ENCODE measurements at places on chromosomes 1 and 21. TPM values are rescaled to one million over a fixed set of nuclear protein-coding genes. Genes with fewer than 3 reads are reported as not detected.

CD58 gene
- total RNA-seq, result 15.4 TPM

- H3K4me3 ChIP-seq, result peak overlapping the region; percentile 99
- no peaks in the 10 kb centered on the region for H3K27me3 ChIP-seq
- DNase-seq, result peak; percentile 86
- H3K4me1 ChIP-seq, result peaks cover 29% of the 10 kb centered on the region
- H3K27ac ChIP-seq, result peak overlapping the region; percentile 13
- H3K36me3 ChIP-seq, result peaks cover 2% of the 10 kb centered on the region
Observed at GRCh38 chr1:93846206-93846991, 32.6 kb downstream of the DNTTIP2 start.

DNA sequence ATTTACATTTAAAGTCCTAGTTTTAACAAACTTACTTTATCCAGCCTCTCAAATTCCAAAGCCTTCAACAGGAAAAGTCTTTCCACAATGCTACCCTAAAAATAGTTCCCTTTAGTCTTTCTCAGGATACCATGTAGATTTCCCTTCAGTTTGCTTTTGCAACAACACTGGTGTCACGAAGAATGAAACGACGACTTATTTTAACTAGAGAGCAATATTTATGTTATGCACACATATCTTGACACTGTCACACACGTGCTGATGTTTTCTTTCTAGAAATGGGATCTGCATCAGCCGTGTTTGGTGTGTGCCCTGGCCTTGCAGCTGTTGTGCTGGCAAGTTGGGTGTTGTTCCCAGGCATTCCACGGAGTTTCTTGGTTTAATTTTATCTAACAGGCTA lies 75.5 kb downstream of the SIPA1L2 start:
- no peak for DNase-seq
- H3K4me3 ChIP-seq, result no peak overlapping the region
- H3K27ac ChIP-seq, result no peak overlapping the region

F13B gene
- not detected for total RNA-seq

GJB3 gene
- not detected for total RNA-seq

DNA sequence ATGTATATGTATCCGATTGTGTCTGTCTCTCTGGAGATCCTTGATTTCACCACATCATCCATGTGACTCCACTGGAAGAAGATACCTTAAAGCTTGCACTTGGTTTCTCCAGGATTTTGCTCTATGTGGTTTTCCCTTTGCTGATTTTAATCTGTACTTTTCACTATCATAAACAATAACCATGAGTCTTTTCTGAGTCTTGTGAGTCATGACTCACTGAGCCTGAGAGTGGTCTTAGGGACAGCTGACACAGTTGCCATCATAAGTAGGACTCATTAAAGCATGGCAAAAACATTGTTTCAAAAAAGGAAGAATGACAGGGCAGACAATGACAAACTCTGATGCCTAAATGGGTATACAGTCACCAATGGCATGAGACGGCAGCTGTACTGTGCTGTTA lies 226.2 kb downstream of the AKT3 start:
- no peak overlapping the region for H3K27ac ChIP-seq
- H3K36me3 ChIP-seq, result peaks cover 34% of the 10 kb centered on the region
- no peak for DNase-seq
- no peaks in the 10 kb centered on the region for H3K27me3 ChIP-seq
- H3K4me1 ChIP-seq, result peaks cover 15% of the 10 kb centered on the region
- no peak overlapping the region for H3K4me3 ChIP-seq

GRCh38 chr1:3772027-3772714 lies 378 bp upstream of the SMIM1 start:
- peaks cover 10% of the 10 kb centered on the region for H3K4me1 ChIP-seq
- DNase-seq, result peak; percentile 94
- no peaks in the 10 kb centered on the region for H3K27me3 ChIP-seq

DNA sequence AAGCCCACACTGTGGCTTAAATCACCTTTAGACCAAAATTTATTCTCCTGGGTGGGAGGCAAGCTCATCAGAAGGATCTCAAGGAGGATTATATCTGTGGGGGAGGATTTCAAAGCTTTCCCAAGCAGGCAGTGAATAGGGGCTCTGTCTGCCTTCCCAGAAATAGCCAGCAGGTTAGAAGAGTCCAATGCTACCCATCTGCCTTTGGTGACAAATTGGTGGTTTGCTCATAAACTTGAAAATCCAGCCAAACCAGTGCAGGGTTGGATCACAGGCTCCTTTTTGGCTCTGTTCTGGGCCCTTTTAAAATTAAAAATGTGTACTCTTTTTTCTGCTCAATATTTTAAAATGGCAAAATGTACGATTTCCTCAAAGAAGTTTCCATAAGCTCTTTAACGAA lies 118.9 kb upstream of the ZC3H11B start:
- no peaks in the 10 kb centered on the region for H3K4me1 ChIP-seq
- no peak overlapping the region for H3K4me3 ChIP-seq
- H3K27me3 ChIP-seq, result no peaks in the 10 kb centered on the region
- DNase-seq, result no peak
